ENCODE measurements at places on chromosomes 16 and 17. TPM values are rescaled to one million over a fixed set of nuclear protein-coding genes. Genes with fewer than 3 reads are reported as not detected.

The CD300E gene
- not detected for total RNA-seq

The SMIM5 gene
- total RNA-seq, result not detected

The TMEM235 gene
- under 0.01 TPM for total RNA-seq

The RUNDC3A gene
- total RNA-seq, result 0.25 TPM

The GH1 gene
- total RNA-seq, result not detected

The SOST gene
- total RNA-seq, result not detected

The LAT gene
- 0.26 TPM for total RNA-seq

The RCVRN gene
- total RNA-seq, result not detected

The MT1G gene
- not detected for total RNA-seq

The CRHR1 gene
- total RNA-seq, result not detected

The PRAC1 gene
- total RNA-seq, result not detected

The LHX1 gene
- not detected for total RNA-seq

The KCNJ18 gene
- total RNA-seq, result not detected

The C17orf107 gene
- total RNA-seq, result 0.76 TPM

The C1QL1 gene
- total RNA-seq, result 0.13 TPM
